ENCODE measurements at places on chromosomes 12 and 14. TPM values are rescaled to one million over a fixed set of nuclear protein-coding genes. Genes with fewer than 3 reads are reported as not detected.
A peak's percentile ranks its signal among the peaks of the same experiment; 100 is the strongest.

RAD51AP1 gene
- total RNA-seq, result 34.2 TPM

RDH12 gene
- not detected for total RNA-seq

ISCU gene
- total RNA-seq, result 106 TPM

CCDC77 gene
- total RNA-seq, result 14.8 TPM

CCDC177 gene
- not detected for total RNA-seq

NR4A1 gene
- 3.1 TPM for total RNA-seq

COPZ1 gene
- total RNA-seq, result 111 TPM

OR4L1 gene
- total RNA-seq, result not detected

GRCh38 chr14:52640137-52640536 is 55.2 kb downstream of the ERO1A start:
- DNase-seq, result no peak

DNA sequence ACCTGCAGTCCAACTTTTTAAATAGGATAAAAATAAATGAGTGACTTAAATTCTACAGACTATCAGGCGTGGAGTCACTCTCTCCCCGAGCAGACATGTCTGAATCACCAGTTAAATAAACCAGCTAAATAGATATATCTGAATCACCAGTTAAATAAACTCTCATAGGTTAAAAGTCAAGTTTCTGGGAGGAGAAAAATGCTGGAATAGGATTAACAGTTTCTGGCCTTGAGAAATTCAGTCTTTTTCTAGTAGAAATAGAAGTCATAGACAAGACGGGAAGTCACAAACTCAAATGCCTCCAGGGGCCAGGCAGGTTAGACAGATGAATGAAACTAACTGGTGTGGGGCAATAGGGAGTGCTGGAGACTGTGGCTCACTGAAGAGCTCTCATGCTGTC is 258.6 kb upstream of the TMEM132C start:
- DNase-seq, result no peak

DNA sequence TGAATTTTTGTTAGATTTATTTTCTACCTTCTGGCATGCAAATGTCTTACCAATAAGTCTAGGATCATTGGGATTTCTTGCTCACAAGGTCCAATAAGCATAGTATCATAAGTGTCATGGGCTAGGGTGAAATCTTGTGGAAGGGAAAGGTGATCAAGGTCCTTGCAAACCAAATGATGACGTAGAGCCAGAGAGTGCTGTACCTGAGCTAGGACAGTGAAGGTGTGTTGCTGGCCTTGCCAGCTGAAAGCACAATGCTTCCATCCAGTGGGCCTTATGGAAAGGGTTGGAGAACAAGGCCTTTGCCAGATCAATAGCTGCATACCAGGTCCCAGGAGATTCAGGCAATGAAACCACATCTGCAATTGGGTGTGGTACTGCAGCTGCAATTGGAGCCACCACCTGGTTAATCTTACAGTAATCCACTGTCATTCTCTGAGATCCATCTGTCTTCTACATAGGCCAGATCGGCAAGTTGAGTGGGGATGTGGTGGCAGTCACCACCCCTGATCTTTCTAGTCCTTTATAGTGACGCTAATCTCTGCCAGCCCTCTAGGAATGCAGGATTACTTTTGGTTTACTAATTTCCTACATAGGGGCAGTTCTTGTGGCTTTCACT is 208.9 kb upstream of the MYL2 start:
- no peak for DNase-seq

GRCh38 chr12:18275981-18276380 is 14.7 kb downstream of the PIK3C2G start:
- peak; percentile 40 for DNase-seq

- no peak for DNase-seq
Observed at GRCh38 chr14:99538733-99539132, 57.5 kb downstream of the CCNK start.

- no peak for DNase-seq
Observed at GRCh38 chr12:2555487-2556082, 239.2 kb upstream of the FKBP4 start.

DNA sequence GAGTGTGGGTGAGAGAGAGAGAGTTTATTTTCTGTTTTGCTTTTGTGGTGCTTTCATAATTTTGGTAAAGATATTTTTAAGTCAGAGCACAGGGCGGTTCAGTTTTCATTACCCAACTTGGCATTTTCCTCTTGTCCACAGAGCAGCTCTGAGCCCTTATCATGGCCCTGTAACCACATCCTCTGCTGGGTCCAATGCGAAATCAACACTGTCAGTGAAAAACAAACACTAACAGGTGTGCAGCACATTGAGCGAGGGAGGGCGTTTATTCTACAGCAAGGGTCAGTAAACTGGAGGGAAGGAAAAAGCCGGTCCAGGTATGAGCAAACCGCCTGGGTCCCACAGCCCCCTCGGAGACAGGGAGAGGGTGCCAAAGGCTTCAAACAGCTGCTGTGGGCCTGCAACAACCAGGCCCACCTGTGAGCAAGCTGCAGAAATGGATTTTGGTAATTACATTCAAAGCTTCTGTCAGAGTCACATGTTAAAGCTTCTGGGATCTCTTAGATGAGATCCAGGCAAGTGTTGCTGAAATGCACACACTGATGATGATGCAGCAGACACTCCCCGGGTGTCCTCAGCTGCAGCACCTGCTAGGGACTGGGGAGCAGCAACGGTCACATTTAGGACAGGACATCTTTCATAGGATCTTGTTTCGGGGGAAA is 132.7 kb upstream of the DYRK2 start:
- DNase-seq, result no peak

DNA sequence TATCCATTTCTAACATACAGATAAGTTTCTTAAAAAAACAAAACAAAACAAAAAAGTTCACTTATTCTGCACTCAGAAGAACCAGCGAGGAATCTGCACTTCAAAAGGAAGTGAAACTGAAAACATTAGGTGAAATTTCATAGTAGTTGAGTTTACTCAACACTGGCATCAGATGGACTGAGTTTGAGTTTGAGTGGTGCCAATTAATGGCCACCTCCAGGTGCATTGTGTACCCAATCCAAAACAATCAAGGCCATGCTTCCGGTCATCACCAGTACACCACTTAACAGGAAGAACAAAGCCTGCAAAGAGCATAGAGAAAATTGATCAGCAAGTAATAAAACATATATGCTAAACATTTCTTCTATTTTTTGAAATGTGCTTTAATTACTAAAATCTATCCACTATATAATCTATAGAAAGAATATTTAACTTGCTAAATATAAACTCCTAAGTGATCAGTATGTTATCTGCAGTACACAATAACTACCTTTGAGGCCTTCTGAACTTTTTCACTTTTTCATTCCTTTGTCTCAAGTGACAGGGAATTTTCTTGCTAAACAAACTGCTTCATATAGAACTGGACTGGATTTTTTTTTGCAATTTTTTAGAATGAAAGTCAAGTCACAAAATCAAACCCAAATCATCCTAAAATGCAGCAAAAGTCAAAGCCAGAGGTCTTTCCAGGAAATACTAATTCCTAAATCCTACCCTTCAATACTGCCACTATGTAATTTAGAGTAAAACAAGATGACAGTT is 11.5 kb downstream of the SLC38A2 start:
- DNase-seq, result peak; percentile 48

DNA sequence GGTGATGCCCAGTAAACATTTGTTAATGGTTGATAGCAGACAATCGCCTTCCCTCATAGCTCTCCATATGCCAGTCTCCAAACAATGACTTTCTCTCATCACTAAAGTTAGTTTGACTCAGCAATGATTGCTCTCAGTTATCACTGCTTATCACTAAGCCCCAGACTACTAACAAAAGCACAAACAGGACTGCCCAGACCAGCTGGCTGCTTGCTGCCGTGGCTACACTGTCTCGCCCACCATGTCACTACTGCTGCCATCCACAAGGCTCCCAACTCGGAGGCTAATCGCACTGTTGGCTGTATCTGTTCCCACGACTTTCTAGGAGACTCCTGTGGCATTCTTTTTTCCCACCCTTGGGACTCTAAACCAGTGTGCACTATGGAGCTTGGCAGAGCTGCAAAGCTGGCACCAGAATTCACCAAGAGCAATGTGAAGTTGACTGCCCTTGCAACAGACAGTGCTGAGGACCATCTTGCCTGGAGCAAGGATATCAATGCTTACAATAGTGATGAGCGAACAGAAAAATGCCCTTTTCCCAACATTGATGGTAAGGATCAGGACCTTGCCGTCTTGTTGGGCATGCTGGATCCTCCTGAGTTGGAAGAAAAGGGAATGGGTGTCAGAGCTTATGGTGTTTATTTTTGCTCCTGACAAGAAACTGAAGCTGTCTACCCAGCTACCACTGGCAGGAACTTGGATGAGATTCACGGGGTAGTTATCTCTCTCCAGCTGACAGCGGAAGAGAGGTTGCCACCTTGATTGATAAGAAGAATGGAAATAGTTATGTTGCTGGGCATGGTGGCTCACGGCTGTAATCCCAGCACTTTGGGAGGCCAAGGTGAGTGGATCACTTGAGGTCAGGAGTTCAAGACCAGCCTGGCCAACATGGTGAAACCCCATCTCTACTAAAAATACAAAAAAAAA is 27.1 kb upstream of the NR2C1 start:
- no peak for DNase-seq

GRCh38 chr14:88829188-88829587 is 4.7 kb downstream of the TTC8 start:
- no peak for DNase-seq

GRCh38 chr14:68380329-68380741 is 412.5 kb downstream of the ZFP36L1 start:
- no peak for DNase-seq
